ENCODE measurements at places on chromosomes 3 and 15.

GRCh38 chr3:169541528-169541927 lies 122.0 kb downstream of the MECOM start:
- DNase-seq: peak; percentile 67

DNA sequence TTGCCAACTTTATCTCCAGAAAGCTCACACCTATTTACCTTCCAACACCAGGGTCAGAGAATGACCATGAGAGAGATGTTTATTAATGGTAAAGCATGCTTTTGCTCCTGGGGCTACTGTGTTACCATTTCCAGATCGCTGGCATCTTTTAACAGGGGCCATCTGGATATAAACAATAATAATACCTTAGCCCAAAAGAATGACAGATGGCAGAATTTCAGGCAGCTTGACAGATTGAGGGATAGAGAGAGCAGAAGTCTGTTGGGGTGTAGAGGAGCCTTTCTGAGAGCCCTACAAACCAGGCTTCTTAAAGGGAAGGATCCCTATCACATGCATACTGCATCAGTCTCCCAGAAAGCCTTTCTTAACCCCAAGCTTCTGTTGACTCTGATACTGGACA lies 17.7 kb downstream of the RBP1 start:
- no peak for DNase-seq

GRCh38 chr3:100226712-100227429 lies 33.9 kb upstream of the TBC1D23 start:
- DNase-seq: no peak

DNA sequence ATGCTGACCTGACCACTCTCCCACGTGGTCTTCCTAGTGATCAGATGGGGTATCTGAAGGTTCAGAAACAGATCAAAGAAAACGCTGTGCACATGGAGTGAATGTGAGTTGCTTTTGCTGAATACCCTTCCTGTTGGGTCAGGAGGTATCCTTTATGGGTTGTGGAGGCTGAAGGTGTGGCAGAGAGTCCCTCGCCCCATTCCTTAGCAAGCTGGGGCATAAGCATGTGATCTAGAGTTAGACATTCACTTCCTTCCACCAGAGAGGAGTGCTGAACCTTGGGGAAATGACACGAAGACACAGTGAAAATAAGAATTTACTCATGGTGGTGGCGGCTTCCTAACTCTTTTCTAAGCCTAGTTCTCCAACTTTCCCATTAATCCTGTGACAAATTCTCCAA lies 27.8 kb upstream of the SPTBN5 start:
- no peak for DNase-seq

GRCh38 chr15:83396101-83396500 lies 51.0 kb upstream of the SH3GL3 start:
- DNase-seq: no peak

GRCh38 chr15:40080104-40080503 lies 28.6 kb downstream of the BMF start:
- DNase-seq: no peak

DNA sequence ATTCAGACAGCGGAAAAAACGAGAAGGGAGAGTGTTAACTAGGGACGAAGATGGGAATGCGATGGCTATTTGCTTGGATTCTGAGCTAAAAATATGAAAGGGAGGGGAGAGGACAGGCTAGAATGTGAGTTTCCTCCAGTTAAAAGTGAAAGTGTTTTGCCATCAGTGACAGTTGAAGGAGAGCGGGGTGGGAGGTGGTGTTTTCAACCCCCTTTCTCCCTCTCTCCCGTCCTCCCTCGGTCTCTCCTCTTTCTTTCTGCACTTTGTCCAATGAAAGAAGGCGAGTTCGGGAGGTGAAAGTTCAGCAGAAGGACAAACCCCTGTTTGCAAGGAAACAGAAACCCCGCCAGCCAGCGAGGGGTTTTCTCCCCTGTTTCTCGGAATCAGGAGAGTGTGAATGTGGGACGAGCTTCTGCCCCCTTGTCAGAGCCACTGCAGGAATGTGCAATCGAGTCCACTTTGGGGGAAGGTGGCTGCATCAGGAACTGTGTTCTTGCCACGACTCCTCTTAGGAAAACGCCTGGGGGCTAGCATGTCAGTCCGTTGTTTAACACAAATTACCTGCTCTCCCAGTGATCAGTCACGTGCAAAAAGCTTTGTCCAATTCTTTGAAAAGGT lies 975 bp upstream of the FOXP1 start:
- peak; percentile 36 for DNase-seq

DNA sequence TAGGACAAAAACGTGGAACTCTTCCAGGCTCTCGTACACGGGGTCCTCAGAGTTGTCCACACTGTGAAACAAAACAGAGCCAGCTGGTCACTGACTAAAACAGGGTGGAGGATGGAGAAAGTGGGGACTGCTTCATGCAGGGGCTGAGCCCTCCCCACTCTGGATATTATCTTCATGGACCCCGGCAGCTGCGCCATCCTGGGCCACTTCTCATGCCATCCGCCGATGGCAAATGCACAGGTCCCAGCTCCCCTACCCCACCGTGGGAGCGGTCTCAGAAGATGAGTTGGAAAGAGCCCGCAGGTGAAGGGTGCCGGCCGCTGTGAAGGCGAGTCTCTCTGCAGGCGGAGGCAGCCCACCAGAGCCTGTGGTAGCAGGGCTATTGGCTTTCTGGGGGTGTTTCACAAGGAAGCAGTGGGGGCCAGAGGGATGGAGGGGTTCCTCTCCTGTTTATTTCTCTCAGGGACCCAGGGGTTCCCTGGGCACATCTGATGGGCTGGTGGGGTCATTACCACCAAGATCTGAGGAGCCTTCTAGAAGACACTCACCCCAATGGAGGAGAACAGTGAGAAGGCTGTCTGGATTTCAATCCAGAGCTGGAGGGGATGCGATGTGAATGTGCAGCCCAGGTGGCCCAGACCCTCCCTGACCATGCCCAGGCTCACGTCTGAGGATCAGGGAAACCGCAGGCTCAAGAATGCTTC lies 177.3 kb downstream of the KLF13 start:
- DNase-seq: no peak

DNA sequence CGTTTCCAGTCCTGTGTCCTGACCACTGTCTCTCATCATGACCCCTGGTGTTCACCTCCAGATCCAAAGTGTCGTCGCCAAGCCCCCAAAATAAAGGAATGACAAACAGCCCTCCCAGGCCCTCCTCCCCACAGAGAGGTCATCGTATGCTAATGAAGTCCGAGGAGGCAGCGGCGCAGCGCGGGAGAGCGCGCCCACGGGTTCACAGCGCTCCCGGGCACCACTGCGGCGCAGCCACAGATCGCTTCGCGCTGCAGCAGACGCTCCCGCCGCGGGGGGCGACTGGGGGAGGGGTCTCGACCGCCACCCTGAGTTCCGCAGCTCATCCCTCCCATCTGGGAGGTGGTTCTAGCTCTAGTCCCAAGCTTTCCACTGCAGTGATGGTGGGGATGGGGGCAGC lies 1.3 kb downstream of the DGKG start:
- DNase-seq: peak; percentile 68

- no peak for DNase-seq
Observed at GRCh38 chr3:189276444-189277219, 104.9 kb downstream of the TPRG1 start.
